ENCODE measurements at places on chromosomes 13 and 19.

GRCh38 chr19:15948223-15949058, at the start of gene OR10H4:
OR10H4 (plus strand) TSS chr19:15949008; CDS start chr19:15949008, 0 bp downstream.
- no peak for DNase-seq

DNA sequence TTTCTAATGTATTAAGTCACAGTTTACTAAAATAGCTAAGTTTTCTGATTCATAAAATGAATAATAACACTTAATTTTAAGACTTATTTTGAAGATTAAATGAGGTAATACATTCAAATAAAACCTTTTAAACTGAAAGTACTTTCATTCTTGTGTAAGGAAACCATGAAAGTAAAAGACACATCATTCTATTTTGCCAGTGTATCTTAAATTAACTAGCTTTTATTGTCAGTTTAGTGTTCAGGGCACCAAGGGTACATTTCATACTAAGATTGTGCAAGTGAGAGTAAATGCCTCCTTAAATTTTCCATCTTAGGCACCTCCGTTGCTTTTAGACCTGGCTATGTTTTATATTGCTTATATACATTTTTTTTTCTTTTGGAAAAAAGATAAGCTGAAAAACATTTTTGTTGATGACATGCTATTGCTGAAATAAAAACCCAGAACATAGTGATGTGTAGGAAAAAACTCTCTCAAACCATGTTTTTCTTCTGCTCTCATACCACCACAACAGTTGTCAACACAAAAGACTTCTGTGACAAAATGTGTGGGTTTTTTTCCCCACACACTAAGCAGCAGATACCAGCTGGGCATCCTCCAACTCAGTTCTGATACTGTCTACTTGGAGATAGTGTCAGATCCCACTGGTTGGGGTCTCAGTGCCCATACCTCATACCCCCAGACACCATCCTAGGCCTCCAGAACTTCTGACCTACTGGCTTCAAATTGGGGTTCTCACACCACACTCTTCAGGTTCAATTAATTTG, 30.7 kb upstream of the LPAR6 start:
- no peak for DNase-seq

- DNase-seq, result peak; percentile 22
These were observed 65.1 kb downstream of the SIAH3 start for GRCh38 chr13:45786293-45786920.

DNA sequence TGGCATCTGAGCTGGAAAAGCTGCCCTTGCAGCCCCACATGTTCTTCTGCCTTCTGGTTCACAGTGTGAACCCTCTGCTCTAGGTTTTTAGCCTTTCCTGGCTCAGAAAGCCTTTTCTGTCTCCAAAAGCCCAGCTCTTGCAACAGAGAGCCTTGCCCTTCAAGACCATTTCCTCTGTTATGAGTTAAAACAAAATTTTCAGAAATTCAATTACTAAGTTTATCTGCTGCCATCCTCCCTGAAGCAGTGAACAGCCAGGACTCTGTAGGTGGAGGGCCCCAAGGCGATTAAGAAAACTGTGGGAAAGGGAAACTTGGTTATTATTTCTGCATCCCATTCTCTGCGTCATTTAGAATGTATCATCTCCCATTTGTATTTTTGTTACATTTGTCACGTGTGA, 18.8 kb downstream of the FAM124A start:
- DNase-seq, result no peak

DNA sequence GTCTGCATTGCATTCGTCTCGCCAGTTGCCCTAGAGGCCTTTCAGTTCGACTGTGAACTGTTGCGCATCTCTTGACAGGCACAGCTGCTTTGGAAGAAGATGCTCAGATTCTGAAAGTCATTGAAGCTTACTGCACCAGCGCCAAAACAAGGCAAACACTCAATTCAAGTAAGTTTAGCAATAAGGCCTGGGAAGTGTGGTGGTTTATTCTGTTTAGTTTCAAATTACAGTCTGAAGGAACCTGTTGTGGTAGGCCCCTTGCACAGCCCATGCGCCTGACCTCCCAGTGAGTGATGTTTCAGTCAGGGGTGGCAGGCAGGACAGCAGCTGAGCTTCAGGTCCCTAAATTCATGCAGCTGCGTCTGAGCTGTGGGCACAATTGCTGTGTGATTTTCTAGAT, 32.2 kb upstream of the TEX29 start:
- DNase-seq, result no peak

DNA sequence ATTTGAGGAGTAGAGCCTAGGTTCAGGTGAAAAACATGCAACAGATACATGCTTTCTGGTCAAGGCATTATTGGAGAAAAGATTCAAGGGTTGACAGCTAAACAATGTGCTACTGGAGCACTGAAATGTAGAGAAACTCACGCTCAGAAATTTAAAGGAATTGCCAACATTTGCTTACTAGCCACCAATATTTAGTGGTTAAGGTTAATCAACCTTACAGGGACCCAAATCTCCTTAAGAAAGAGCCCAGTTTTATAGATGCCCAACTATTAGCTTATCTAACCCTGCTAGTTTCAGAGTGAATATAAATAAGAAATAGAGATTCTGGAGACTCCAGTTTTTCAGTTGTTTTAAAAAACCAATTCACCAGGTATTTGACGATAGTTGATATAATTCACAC, 203.6 kb downstream of the DACH1 start:
- DNase-seq, result no peak

GRCh38 chr13:50826035-50826434, 17.5 kb downstream of the DLEU7 start:
- no peak for DNase-seq

GRCh38 chr13:67619351-67619994, 389.3 kb upstream of the PCDH9 start:
- no peak for DNase-seq

GRCh38 chr13:21909331-21909730, 238.5 kb downstream of the FGF9 start:
- no peak for DNase-seq

DNA sequence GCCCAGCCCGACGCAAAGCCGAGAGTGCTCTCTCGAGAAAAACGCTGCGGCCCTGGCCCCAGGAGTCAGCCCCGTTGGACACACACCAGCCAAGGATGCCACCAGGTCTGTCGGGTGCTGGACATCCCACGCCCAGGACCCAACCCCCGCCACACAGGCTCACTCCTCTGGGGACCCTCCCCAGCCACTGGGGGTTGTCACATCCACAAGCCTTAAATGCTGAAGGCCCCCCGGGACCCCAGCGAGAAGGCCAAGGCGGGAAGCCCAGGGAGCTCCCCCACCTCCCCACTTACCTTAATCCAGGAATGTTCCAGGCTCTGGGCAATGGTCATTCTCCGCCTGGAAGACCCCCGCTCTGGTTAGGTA, 11.2 kb downstream of the DAPK3 start:
- DNase-seq, result no peak

DNA sequence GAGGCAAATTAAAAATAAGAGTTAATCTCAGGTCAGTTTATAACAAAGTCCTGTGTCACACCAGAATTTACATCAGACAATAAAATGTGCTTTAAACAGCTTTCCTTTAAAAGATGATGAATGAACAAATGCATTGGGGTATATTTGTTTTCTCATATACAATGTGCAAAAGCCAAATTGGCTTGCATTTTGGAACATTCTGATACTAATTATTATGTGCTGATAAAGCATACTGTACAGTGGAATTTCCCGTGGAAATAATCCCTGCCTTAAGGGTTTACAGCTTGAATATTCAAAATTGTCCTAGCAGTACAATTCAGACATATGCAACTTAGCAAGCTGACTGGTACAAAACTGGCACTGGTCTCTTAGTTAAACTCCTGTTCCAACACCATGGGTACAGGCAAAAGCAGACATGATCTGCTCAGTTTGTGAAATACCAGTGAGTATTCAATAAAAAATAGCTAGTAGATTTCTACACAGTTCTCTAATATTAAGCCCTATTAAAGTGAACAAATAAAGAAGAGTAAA, 373.4 kb downstream of the SLITRK1 start:
- no peak for DNase-seq

- no peak for DNase-seq
These were observed 75.9 kb downstream of the STK24 start for GRCh38 chr13:98500963-98501421.

DNA sequence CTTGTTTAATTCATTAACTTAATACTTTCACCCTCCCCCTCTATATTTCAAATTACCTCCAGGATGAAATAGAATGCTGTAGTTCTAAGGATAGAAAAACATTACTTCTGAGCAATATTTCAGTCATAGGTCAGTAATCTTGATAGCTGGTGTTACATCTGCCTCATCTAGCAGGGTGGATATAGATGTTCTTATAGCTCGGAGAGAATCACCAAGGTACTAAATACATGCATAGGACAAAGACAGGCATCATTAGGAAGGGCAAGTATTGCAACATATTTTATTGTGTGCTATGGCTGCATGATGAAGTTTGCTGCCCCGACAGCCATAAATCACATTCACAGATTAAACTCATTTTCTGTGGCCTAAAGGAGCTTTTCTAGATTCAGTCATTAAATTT, 601.0 kb downstream of the FGF9 start:
- no peak for DNase-seq

DNA sequence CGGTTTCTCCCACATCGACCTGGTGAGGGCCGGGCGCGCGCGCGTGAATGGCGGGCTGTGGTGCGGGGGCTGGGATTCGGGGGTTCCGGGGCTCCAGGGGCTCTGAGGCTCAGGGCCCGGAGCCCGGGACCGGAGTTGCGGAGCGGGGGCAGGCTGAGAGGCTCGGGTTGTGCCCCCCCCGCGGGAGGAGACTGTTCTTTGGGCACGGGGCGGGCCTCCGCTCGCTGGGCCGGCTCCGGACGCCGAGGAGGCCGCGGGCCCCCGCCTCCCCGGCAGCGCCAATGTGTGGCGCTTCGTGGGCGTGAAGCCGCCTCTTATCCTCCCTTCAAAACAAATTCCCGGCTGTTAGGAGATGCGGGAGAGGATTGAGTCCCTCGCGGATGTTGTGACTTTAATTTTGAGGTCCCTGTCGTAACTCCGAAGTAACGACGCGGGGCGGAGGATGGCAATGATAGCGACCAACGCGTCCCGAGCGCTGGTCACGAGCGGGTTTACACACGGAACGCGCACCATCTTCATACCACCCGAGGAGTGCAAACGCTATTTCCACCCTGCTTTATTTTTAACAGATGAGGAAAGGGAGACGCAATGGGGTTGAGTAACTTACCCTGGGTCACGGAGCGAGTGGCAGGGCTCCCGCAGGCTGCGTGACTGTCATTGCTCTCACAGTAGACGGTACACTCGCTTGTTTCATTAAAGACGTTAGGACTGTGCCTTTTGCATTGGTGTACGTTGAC, 536 bp downstream of the UBA2 start:
- DNase-seq, result peak; percentile 27
